ENCODE measurements at places on chromosomes 7 and 10.
A peak's percentile ranks its signal among the peaks of the same experiment; 100 is the strongest.

- peak; percentile 77 for DNase-seq
Measured at GRCh38 chr10:60114765-60115586, 208.6 kb upstream of the CCDC6 start.

DNA sequence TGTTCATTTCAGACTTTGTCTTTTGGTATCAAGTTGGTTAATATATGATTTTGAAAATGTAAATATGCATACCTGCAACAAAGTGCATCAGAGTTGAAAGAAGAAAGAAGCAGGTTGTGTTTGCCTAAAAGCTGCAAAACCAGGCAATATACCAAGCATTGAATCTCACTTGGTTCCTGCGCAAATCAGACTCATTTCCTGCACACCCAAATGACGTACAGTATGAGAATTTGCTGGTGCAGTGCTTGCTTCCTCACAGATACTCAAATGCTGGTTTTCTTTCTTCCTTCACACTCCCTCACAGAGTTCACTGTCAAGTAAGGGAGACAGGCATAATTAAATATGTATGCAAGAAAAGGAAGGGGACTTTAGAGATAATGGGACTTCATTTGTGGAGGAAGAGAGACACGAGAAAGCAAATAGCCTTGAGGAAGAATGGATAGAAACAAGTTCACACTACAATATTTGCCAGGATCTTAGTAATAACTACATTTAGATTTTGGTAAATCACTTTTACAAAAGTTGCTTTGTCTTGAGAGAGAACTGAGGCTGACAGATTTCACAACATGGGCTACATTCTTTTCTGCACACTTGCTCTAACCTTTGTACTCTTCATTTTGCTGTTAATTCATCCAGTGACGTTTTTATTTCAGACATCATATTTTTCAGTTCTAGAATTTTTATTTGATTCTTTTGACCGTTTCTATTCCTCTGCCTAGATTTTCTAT is 56.9 kb upstream of the AOAH start:
- no peak for DNase-seq

GRCh38 chr7:18890134-18890533 is 227.3 kb downstream of the TWIST1 start:
- peak; percentile 89 for DNase-seq

GRCh38 chr7:3304131-3304530 is 3.1 kb downstream of the SDK1 start:
- DNase-seq, result no peak

DNA sequence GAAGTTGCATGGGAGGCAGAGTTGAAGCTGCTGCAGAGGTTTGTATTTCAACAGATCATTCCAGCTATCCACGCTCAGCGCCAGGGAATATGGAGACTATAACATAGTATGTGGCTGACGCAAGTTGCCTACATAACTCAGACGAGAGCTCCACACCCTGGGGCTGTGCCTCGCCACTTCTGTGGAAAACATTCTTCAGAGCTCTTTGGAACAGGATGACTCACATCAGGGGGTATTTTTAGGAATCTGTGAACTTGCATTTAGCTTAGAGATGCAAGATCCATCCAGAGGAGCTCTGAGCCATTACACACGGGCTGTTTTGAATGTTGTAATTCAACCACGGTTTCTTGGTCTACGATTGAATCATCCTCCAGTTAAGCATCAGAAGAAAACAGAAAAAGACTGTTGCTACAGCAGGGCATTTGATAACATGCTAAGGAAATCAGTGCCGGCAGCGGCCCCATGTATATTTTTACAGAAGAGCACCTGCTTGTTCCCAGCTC is 481.5 kb upstream of the AKR1E2 start:
- peak; percentile 100 for DNase-seq

GRCh38 chr10:50794490-50794889 is 54.8 kb downstream of the ASAH2B start:
- DNase-seq, result no peak

GRCh38 chr7:36001546-36001945 is 151.5 kb upstream of the EEPD1 start:
- no peak for DNase-seq
